ENCODE measurements at places on chromosomes 2 and 18. TPM values are rescaled to one million over a fixed set of nuclear protein-coding genes. Genes with fewer than 3 reads are reported as not detected.

SOX11 gene
- polyA plus RNA-seq: 41.6 TPM

GCFC2 gene
- 55.7 TPM for polyA plus RNA-seq

TACR1 gene
- polyA plus RNA-seq: 2.6 TPM

GPR35 gene
- polyA plus RNA-seq: 2.7 TPM

RNF125 gene
- polyA plus RNA-seq: 8.0 TPM

MBD5 gene
- 54.3 TPM for polyA plus RNA-seq

ITSN2 gene
- 43.4 TPM for polyA plus RNA-seq

KLHL30 gene
- polyA plus RNA-seq: 0.68 TPM

IHH gene
- 1.7 TPM for polyA plus RNA-seq

EGR4 gene
- not detected for polyA plus RNA-seq

RPE gene
- 56.0 TPM for polyA plus RNA-seq

MTCL1 gene
- polyA plus RNA-seq: 7.1 TPM

CNTNAP5 gene
- not detected for polyA plus RNA-seq

IL1B gene
- polyA plus RNA-seq: 0.37 TPM

NCKAP5 gene
- polyA plus RNA-seq: 15.9 TPM

RNF144A gene
- polyA plus RNA-seq: 29.4 TPM

CXCR1 gene
- polyA plus RNA-seq: 0.13 TPM

RNF152 gene
- polyA plus RNA-seq: 11.6 TPM

TCF4 gene
- polyA plus RNA-seq: 139 TPM

TMEM18 gene
- 59.5 TPM for polyA plus RNA-seq

VIT gene
- 0.29 TPM for polyA plus RNA-seq

INPP5D gene
- 14.6 TPM for polyA plus RNA-seq

RMDN2 gene
- polyA plus RNA-seq: 20.5 TPM

TOGARAM2 gene
- 4.1 TPM for polyA plus RNA-seq

SERPINB12 gene
- not detected for polyA plus RNA-seq

SP5 gene
- polyA plus RNA-seq: 16.9 TPM

SPATA3 gene
- polyA plus RNA-seq: not detected

DCC gene
- 0.92 TPM for polyA plus RNA-seq

GCA gene
- 34.9 TPM for polyA plus RNA-seq

SPP2 gene
- not detected for polyA plus RNA-seq

OTOS gene
- not detected for polyA plus RNA-seq

MAPK4 gene
- polyA plus RNA-seq: 2.1 TPM

ABCG8 gene
- 0.70 TPM for polyA plus RNA-seq

PCARE gene
- polyA plus RNA-seq: 0.05 TPM

BOLL gene
- not detected for polyA plus RNA-seq

VPS4B gene
- polyA plus RNA-seq: 54.3 TPM

KIDINS220 gene
- 103 TPM for polyA plus RNA-seq

BOK gene
- 35.3 TPM for polyA plus RNA-seq

ASNSD1 gene
- 48.9 TPM for polyA plus RNA-seq

ANTXR1 gene
- 67.4 TPM for polyA plus RNA-seq

CCBE1 gene
- polyA plus RNA-seq: 75.0 TPM

SCG2 gene
- polyA plus RNA-seq: 1.1 TPM

CNDP1 gene
- polyA plus RNA-seq: 0.37 TPM

CMPK2 gene
- polyA plus RNA-seq: 5.6 TPM

LBX2 gene
- polyA plus RNA-seq: 0.49 TPM

NCOA1 gene
- polyA plus RNA-seq: 55.4 TPM

LCT gene
- 0.12 TPM for polyA plus RNA-seq

UPP2 gene
- polyA plus RNA-seq: 0.45 TPM

CEBPZOS gene
- polyA plus RNA-seq: 58.3 TPM

WDR7 gene
- 12.1 TPM for polyA plus RNA-seq

DNER gene
- 1.7 TPM for polyA plus RNA-seq

ARHGEF4 gene
- 2.4 TPM for polyA plus RNA-seq

Data from right lung (tissue), 10 donors.